ENCODE measurements at places on chromosomes 16 and 17.

GRCh38 chr17:35254107-35254773 is 11.4 kb downstream of the SLFN5 start:
- DNase-seq: peak; percentile 88

- DNase-seq: no peak
Observed at GRCh38 chr16:67673712-67674580, 7.3 kb downstream of the C16orf86 start.

GRCh38 chr17:50219939-50220465 is 18.6 kb upstream of the COL1A1 start:
- no peak for DNase-seq

DNA sequence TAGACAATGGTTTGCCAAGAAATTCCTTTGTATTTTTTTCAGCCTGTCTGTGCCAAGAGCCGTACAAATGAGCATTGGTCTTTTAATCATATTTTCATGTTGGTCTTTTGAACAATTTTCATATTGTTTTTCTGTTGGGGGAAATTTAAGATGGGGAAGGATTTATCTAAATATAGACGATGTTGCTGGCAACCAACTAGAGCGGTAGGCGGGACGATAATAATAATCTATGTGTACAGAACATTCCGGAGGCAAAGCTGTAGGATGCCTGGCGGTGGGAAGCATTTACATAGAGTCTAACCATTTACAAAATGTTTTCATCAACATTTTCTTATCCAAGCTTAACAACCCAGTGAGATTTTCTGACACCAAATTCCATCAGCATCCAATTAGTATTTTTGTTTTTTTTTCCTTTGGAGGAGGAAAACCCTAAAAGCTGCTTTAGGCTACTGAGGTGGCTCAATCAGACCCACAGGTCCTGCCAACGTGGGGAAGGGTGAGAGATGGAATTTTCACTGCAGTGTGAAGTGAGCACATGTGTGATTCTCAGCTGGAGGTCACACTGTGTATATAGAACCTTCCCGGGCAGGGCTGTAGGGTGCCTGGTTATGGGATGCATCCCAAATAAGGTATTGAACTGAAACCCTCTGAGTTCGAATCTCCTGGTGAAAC is 11.7 kb upstream of the SEC14L1 start:
- no peak for DNase-seq

- DNase-seq: no peak
Observed at GRCh38 chr16:54006693-54007092, 279.9 kb downstream of the IRX3 start.

Measured in BJ (cell line).